ENCODE measurements at places on chromosomes 6 and 20. TPM values are rescaled to one million over a fixed set of nuclear protein-coding genes. Genes with fewer than 3 reads are reported as not detected.

GRCh38 chr6:43200541-43200940 is 18.5 kb downstream of the CUL9 start:
- no peak for DNase-seq

DNA sequence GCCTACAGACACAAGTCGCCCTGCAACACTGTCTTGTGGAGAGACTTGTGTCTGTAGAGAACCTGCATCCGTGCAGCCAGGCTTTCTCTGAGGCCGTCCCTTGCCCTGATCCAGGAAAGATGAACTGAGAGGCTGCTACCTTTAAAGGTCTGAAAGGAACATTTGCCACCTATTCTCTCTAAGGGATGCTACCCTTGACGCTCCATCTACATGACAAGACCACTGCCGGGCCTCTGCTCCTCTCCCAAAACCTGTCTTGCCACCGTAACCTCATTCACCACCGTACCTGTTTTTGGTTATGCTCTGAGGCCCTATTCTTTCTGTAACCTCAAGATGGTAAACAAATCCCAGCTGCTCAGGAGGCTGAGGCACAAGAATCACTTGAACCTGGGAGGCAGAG is 73.9 kb downstream of the FOXF2 start:
- no peak for DNase-seq

GPR31 gene
- total RNA-seq: not detected

DNA sequence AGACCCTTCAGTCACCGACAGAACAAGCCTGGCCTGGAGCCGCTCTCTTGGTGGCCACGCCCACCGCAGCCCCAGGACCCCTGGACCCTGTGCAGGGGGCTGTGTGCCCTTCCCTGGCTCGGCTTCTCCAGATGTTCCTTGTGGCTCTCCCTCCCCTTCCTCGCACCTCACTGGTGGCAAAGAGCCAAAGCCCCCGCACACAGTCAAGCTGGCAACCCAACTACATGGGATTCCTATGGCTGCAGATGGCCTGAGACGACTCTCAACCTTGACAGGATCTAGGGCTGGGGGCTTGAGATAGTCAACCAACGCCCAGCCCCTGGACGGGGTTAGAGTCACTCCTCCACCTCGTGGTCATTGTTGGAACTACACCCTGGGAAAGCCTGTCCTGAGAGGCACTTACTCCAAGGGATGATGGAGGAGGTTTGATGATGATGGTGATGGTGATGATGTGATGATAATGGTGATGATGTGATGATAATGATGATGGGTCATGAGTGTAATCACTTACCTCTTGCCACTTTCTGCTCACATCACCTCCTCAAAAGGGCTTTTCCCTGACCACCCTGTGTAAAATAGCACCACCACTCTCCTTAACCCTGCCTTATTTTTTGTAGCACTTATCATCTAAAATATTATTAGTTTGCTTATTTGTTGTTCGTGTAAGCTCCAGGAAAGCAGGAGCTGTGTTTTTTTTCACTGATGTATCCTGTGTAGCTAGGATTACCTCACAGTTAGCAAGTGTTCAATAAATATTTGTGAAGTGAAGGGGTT is 278.4 kb downstream of the LRFN2 start:
- DNase-seq: peak; percentile 45

- DNase-seq: no peak
Measured at GRCh38 chr6:78962448-78962847, 95.1 kb downstream of the IRAK1BP1 start.

OPN5 gene
- not detected for total RNA-seq

DNA sequence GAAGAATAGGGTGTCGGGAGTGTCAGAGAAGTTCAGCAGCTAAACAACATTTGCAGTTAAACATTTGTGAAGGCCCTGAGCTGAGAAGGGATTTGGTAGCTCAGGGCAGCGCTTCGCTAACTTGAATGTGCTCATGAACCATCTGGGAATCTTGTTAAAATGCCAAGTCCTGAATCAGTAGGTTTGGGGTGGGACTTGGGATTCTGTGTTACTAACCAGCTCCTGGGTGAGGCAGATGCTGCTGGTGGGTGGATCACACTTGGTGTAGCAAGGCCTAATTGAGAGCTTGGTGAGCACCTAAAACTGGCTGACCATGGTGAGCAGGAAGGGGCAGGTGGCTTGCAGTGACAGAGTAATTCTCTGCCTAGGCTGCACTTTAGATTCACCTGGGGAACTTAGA is 5.9 kb downstream of the PTPRA start:
- DNase-seq: no peak

EMILIN3 gene
- total RNA-seq: 0.13 TPM

- DNase-seq: no peak
Measured at GRCh38 chr6:169868458-169868857, 117.0 kb downstream of the ERMARD start.

SGK1 gene
- 153 TPM for total RNA-seq

DNA sequence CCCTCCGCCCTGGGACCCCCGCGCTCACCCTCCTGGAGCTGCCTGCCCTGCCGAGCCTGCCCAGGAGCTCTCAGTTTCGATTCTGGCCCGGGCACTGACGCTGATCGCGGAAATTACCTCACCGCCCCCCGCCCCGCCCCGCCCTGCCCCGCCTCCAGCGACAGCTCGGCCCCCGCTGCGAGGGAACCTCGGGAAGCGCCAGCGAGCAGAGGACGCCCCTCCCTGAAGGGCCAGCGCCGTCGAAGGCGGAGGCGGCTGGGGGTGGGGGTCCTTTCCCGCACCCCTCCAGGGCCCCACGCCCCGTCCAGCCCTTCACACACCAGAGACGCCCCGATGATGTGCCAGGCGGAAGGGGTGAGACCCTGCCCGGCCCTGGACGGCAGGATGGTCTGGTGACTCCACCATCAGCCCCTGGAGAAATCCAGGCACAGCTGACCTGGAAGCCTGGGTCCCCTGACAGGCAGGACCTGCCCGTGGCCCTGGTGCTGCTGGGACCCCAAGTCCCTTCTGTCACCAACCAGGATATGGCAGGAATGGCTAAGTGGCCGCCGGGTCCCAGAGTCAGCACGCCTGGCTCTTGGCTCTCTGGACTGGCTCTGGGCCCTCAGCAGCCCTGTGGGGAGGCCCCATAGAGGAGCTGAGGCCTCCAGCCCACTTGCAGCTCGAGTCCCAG is at the start of gene HELZ2:
Gene HELZ2 (minus strand): TSS at position 84 of the 673 bp plus-strand sequence. CDS start 1,854 bp downstream, outside the sequence.
- DNase-seq: no peak

GRCh38 chr20:1118004-1118335 is 432 bp upstream of the PSMF1 start:
- no peak for DNase-seq

- DNase-seq: no peak
Measured at GRCh38 chr20:821046-821730, 12.3 kb upstream of the FAM110A start.

GRCh38 chr20:53890443-53891305 is 179.7 kb downstream of the BCAS1 start:
- DNase-seq: no peak

GRCh38 chr6:25254671-25255070 is 24.5 kb upstream of the CARMIL1 start:
- DNase-seq: no peak

- DNase-seq: no peak
Measured at GRCh38 chr20:36851490-36851889, 24.4 kb upstream of the TLDC2 start.

DNA sequence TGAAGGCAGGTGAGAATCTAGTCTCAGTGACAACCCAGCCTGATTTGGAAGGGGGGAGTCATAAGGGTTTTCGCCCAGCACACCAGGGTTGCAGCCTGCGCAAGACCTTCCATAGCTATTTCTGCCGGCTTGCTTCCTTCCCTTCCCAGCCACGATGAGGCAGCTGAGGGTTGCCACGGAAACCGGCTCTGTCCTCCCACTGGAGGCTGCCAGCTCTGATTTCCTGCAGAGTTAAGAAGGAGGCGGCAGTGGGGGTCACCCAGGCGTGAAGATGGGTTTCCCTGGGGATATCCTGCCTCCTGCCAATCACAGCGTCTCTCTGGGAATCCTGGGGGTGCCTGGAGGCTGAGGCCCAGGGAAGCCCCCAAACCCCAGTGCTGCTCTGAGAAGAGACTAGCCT is 23.1 kb upstream of the KCNB1 start:
- peak; percentile 26 for DNase-seq

DNA sequence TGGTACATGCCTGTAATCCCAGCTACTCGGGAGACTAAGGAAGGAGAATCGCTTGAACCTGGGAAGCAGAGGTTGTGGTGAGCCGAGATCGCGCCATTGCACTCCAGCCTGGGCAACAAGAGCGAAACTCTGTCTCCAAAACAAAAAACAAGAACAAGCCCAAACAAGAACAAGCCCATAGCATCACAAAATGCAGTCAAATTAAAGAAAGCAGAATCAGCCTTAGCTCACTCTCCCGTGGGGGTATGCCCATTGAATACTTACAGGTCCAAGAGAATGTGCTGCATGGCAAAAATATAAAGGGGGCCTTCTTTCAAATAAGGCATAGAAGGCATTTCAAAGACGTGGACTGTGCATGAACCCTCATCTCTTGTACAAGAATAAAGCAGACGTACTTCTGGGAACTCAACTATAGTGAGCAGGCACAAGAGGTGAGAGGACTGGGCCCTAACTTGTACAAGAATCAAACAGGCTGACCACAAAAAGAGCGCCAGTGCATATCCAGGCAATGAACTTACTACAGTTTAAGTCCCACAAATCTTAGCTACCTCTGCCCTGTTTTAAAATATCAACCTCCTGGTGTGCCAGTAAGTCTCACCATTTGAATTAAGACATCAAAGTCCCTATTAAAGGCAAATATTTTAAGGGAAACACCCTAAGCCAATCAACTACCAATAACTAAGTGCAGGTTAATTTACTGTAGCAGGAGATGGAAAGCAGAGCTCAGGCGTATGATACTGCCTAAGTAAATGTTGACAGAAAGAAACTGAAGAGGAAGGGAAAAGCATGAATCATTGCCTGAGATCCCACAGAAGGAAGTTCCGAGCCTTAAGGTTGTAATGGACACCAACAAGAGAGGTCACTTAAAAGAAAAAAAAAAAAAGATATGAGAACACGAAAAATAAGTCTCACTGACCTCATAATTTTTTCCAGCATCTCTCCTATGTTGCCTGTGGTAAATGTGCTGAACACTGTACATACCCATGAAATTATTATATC is 37.4 kb downstream of the TOMM6 start:
- DNase-seq: peak; percentile 92

CRISP2 gene
- total RNA-seq: not detected

GRCh38 chr20:57103146-57103800 is 163.2 kb downstream of the BMP7 start:
- no peak for DNase-seq

DNA sequence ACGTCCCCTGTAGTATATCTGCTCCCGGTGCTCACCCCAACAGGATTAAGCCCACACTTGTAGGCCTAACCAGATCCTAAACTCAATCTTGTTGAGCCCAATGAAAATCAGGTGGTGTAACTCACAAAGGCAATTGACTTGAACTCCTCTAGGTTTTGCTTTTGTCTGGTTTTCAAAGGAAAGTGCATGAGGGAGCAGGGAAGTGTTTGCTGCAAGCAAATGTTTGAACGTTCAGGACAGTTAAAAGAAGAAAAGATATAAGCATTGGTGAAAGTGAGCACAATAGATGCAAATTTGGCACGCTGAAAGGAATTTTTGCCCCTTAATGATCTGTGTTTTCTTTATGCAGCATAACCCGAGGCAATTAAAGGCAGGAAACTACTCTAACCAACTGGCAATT is 212.6 kb downstream of the PLCB1 start:
- no peak for DNase-seq

PI16 gene
- total RNA-seq: not detected

GRCh38 chr20:50428097-50428828 is 81.9 kb upstream of the PTPN1 start:
- no peak for DNase-seq

- no peak for DNase-seq
Measured at GRCh38 chr20:54082100-54082499, 11.7 kb upstream of the BCAS1 start.

DNA sequence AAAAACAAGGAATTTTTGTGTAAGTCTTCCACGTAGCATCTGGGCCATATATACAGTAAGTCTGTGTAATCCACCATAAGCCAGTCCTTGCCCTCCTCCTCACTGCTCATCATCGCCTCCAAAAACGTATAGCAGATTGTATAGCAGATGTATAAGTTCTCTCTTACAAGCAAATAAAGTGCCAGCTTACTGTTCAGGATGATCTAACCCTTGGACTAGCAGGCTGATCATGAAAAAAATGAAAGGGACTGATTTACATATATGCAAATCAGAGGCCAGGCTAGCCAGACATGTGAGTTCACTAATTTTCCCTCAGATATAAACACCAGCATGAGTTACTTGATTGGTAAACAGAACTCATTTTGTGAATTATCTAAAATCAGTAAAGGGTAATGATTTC is 171.5 kb downstream of the LY86 start:
- DNase-seq: no peak

- no peak for DNase-seq
Measured at GRCh38 chr6:83047065-83047754, 18.4 kb downstream of the UBE3D start.

TRAPPC3L gene
- total RNA-seq: under 0.01 TPM

DNA sequence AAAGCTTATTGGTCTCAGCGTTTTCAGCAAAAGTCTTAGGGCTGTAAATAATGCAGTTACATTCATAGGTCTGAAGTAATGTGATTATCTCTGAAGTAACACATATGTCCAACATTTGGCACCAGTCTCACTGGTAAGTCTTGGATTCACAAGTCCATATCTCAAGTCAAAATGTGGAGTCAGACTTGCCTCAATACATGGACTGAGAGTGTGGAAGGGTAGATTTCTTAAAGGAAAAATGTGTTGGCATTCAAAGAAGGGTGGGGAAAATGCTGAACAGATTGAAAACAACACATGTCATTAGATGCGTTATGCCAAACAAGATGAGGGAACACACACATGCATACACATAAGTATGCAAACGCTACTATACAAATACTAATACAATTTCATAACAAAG is 989.0 kb upstream of the MANEA start:
- DNase-seq: no peak

GRCh38 chr20:45153752-45154151 is 20.9 kb upstream of the PI3 start:
- DNase-seq: no peak

DNA sequence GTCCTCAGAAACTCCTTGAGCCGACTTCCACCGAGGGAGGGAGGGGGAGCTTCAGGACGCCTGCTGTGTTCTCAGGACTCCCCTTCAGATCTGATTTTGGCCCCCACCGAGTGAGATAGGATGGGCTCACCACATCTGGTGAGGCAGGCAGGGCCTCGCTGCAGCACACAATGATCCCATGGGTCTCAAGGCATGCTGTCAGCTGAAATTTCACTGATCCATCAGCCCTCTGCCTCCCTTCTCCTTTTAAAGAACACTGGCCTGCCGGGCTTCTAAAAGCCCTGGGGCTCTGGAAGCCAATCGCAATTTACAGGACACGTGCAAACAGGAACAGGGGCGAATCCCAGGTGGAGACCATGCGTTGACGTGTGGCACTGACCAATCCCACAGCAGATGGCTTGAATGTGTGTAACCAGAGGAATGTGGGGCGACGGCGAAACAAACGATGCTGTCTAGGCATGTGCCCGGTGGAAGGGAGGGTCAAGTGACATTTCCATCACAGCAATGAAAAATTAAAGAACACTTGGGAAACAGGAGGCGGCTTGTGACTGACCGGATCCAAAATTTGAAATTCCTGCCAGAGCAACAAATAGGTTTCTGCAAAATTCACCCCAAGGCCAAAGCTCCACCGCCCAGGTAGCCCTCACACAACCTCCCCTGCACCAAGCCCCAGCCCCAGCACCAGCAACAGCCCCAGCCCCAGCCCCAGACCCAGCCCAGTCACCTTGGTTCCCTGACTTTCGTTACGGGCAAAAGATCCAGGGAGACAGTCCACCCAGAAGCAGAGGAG is 167.1 kb upstream of the ZNF337 start:
- no peak for DNase-seq

Data from dermis microvascular lymphatic vessel endothelial cell (primary cell).